ENCODE measurements at places on chromosomes 2 and 18.

DNA sequence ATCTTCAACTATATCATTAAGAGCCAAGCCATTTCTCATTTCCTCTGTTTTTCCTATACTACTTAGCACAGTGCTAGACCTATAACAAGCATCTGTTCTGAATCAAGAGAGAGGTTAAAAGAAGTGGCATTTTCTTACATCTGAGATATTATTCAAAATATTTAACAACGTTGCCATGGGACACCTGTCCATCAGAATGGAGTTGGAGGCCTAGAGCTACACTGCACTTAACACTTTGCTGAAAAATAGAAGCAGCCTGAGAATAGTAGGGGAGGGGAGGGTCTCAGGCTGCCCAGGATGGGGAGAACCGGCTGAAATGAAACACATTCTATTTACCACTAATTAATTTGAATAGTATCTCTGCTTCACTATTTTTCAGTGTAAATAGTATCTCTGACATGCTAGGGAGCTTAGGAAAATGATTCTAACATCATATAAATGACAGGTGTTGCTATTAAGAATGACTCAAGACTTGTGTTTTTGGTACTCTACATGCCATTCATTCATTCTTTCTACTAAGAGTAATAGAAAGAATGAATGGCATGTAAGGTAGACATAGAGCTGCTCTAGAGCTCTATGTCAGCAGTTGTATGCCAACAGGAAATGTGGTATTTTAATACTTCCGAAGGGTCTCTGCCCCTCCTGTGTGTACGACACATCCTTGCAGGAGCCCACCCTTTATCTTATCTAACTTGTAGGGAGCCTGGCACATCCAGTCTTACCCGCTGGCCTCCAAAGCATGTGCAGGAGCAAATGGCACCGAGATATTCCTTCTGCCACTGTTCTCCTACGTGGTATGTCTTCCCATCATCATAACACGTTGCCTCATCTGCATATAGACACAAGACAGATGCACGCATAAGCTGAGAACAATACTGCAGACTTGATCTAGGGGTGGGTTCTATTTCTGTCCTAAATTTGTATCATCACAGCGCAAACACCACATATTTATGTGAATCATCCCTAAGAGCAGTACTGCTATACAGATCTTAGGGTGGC, 52.6 kb downstream of the ATIC start:
- DNase-seq, result no peak

- no peak for DNase-seq
Measured at GRCh38 chr2:18378020-18378653, 182.3 kb downstream of the RDH14 start.

DNA sequence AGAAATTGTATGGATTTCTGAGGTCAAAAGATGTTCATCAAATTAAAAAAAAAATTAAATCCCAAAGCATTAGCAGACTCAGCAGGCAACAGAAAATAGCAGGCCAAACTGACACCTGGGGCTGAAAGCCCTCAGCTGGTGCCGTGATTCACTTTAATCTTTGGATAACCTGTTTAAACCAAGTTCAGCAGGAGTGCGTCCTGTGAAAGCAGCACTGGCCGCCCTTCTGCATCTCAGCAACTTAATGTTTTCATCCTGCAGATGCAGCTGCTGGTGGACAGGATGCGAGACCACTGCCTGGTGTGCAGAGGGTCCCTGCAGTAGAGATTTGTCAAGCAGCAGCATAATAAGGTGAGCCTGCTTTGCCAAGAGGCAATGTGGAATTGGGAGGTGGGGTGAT, 41.2 kb downstream of the CCDC68 start:
- no peak for DNase-seq

DNA sequence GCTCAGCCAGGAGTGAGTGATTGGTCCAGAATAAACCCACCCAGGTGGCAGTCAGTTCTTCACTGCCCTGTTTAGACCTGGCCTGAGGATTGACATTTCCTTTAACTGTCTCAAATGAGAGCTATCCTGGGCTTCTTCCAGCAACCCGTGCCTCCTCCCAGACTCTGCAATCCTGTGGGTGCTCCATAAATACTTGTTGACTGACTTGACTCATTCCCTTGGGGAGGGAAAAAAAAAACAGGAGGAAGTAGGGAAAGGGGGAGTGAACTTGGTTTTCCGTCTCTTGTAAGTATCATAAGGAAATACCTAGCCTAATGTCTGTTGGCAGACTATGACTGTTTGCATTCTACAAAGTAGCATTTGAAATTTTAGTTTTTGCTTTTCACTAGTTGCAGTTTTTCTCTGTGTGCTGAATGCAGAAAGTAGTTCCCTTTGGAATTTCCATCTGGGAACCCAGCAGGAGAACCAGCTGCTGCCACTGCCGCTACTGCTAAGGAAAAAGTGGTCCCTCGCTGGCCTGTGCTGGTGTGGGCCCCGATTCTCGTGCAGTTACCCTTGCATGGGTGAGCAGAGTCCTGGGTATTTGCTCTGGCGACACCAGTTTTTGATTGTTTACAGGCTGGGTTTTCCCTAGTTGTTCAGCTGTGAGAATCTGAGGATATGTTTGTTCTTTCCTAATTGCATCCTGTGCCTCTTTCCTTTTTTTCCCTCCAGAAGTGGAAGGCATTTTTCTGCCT, 78.8 kb downstream of the TGOLN2 start:
- no peak for DNase-seq

DNA sequence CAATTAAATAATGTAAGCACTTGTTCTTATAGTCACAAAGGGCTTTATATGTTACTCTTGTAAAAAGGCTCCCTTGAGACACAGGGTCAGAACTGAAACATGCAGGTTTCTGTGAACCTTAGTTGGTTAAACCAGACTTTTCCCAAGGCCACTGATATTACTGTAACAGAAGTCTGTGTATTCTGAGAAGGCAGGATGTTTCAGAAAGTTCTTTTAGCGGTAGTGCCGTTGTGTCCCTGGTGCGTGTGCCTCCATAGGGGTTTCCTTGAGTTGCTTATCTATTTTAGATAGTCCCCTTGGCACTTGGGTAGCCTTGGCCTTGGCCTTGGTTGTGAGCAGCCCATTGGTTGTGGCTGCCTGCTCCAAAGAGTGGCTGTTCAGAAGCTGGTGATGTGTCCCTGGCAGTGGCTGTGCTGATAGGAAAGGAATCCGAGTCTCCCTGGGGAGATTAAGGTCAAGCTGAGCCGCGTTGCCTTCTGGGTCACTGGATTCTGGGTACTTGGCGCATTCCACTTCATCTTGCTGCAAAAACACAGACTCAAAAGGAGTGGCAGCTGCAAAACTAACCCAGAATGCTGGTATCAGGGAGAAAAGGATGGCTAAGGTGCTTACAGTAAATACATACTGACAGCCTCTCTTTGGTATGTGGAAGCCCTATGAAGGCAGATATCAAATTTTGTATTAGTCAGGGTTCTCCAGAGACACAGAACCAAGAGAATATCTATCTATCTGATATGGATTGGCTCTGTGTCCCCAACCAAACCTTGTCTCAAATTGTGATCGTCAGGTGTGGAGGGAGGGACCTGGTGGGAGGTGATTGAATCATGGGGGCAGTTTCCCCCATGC, 69.7 kb downstream of the FHOD3 start:
- DNase-seq, result no peak

DNA sequence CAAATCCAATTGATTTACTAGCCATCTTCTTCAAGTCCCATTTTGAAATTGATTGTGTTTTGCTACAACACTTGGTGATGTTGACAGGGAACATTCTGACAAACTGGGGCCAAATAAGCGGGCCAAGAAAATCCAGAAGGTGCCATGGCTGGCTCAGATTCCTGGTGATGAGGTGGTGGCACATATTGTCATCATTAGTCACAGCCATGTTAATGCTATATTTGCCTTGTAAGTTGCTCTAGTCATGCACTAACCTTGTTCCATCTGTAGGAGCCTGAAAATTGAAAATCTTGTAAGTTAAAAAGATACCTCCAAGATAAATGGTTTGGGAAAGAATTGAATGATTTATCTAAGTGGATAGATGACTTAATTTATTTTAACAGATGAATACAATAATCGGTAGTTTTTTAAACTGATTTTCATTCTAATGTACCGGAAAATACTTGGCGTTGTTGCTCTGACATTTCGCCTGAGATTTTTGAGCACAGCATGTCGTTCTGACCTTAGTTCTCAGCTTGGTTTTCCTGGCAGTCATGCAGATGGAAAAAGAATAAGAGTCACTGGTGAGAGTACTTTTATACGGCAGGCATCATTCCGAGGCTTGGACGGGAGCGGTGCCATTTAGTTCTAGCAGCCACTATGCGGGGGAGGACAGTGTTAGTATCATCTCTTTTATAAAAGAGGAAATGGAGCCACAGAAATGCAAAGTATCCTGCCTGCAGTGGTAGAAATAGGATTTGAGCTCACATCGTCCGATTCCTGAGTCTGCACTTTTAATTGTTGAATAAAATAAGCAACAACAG, 133.9 kb downstream of the ZNF532 start:
- DNase-seq, result no peak

GRCh38 chr2:121442889-121443288, 87.8 kb upstream of the RNU4ATAC start:
- DNase-seq, result no peak

DNA sequence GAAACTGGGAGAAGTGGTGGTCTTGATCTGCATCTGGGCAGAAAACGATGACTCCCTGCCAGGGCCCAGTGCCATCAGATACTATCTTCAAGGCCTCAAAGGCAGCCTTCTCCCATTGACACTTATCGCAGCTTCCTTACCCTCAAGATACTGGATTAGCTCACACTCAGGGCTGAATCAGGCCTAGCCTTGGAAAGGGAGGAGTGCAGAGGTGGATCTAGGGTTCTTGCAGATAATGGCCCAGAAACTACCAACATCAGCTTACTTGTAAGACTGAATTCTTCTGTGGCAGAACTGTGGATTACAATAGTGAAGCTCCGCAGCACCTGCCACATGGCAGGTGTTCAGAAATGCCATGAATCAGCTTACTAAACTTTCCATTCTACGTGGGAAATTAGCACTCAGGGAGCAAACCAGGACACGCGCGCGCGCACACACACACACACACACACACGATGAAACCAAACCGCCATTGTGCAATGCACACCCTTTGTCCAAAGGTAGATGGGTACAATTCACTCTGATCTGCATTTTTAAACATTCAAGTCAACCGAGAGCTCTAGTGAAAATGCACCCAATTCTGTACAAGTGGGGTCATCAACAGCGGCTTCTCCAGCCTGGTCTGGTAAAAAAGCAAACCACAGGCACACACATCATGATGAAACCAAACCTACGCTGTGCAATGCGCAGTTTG, 26.3 kb upstream of the TMEM182 start:
- DNase-seq, result no peak

- no peak for DNase-seq
Measured at GRCh38 chr2:86700690-86701089, 19.4 kb upstream of the RMND5A start.

DNA sequence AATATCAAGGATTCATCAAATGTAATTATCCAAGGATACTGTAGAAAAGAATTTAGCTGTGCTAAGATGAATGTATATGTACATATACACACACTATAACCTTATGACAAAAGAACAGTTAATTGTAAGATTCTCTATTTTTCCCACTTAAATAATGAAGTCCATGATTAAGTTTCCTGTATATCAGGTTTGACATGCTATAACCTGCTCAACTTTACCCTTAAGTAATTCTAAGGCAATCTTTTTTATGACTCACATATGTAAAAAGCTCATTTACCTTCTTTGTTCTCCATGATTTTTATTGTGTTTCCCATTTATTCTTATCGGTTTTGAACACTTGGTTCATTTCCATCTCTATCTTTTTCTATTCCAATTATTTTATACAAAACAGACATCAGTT, 1213.1 kb upstream of the SLC39A10 start:
- DNase-seq, result no peak

- DNase-seq, result no peak
Measured at GRCh38 chr18:78573773-78574172, 405.8 kb upstream of the SALL3 start.

DNA sequence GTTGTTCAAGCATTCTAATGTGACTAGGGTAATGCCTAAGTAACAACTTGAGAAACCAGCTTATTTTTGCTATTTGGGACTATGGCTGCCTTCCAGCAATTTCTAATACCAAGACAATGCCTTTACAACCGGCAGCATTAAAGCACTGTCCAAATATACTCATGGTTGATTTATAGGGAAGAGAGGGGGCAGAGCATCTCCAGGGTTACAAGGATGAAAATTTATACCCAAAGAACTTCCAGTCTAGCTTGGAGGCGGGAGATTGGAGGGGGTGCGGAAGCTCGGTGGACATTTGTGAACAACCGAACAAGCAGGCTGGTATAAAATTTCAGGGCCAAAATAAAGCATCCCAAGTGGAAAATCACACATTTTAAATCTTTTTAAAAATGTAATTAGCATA, 294.9 kb upstream of the STON1 start:
- DNase-seq, result no peak

DNA sequence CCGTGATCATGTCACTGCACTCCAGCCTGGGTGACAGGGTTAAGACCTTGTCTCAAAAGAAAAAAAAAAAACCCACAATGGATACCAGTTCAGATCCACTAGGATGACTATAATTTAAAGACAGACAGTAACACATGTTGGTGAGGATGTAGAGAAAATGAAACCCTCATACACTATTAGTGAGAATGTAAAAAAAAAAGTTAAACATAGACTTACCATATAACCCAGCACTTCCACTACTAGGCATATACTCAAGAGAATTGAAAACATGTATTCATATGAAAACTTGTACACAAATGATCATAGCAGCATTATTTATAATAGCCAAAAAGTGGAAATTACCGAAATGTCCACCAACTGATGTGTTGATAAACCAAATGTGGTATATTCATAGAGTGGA, 48.7 kb downstream of the KIF3C start:
- DNase-seq, result no peak

GRCh38 chr2:101036562-101036961, 34.5 kb downstream of the RPL31 start:
- no peak for DNase-seq

- no peak for DNase-seq
Measured at GRCh38 chr18:47265197-47265596, 13.7 kb upstream of the SKOR2 start.

GRCh38 chr2:85886590-85886989, 2.2 kb downstream of the ST3GAL5 start:
- peak; percentile 68 for DNase-seq

DNA sequence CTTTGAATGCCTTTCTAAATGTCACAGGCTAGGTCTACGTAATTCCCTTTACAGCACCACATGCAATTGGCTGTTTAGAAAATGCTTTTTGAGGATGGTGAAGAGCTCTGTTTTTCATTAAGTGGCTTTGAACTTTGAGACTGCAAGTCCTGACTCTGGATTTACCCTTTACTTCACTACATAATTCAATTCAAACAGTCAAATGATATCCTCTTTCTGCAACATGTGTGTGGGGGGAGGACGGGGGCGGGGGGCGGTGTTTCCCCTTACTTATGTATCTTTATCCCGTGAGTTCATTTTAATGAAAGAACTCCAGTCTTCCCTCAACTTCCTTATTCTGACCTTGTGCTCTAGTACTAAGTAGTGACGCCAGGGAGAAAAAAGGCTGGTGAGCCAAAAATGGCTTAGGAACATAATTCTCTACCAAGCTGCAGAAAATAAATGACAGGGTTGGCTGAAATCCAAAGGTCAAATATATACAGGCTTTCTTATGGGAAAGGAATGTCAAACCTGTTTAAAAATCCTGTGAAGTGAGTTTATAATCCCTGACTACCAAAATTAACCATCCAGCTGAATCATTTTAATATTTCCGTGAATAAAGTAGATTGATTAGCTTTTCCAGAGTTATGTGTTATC, 119.6 kb downstream of the SLC8A1 start:
- no peak for DNase-seq
